Neural progenitor cell (in vitro differentiated cells): ENCODE measurements at places on chromosomes 4 and X. TPM values are rescaled to one million over a fixed set of nuclear protein-coding genes. Genes with fewer than 3 reads are reported as not detected.

LRCH2 gene
- 18.1 and 24.9 TPM in 2 replicates for total RNA-seq

MEPE gene
- not detected in 2 replicates for total RNA-seq

HSD17B13 gene
- 0.31 and 0.60 TPM in 2 replicates for total RNA-seq

SPON2 gene
- 2.1 and 9.0 TPM in 2 replicates for total RNA-seq

DCAF4L1 gene
- total RNA-seq, result 0.06 and 0.17 TPM in 2 replicates

ODAPH gene
- not detected in 2 replicates for total RNA-seq

ZNF157 gene
- total RNA-seq, result 0.47 and 1.4 TPM in 2 replicates

MAGEA9B gene
- not detected in 2 replicates for total RNA-seq

RAB33A gene
- 4.4 and 5.1 TPM in 2 replicates for total RNA-seq
